ENCODE measurements at places on chromosomes 5 and 9.

DNA sequence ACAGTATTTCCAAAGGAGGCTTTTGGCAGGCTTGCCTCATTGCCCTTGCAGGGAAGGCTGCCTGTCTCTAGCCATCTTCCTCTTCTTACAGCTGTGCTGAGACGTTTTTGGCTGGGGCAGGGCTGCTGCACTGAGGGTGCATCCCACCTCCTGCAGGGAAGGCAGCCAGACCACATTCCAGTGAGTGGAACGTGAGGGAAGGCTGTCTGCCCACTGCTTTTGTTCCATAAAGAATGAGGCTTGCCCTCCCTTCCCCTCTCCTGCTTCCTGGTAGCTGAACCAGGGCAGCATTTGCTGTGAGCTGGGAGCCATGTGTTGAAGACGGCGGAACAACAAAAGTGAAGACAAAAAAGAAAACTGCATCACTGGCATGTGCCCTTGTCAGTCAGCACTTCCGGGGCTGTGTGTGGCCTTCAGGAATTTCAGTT, 16.8 kb downstream of the MGAT1 start:
- no peak for DNase-seq

DNA sequence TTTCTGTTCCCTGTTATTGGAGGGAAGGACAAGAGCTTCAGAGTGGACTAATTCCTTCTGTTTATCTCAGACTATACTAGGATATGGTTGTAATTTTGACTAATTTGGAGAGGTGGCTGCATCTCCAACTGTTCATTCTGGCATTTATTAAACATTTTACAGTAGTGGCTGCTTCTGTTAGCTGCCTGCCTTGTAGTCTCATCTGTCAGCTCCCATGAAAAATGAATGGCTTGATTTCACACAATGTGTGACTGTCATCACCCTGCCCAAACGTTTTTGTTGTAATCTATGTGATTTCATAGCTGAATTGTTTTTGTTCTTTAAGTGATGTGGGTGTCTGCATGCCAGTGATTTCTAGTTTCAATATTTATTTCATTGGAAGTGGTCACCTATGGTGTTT, 459.4 kb upstream of the PTPRD start:
- no peak for DNase-seq

GRCh38 chr9:131754846-131755245, 15.0 kb upstream of the RAPGEF1 start:
- no peak for DNase-seq

- DNase-seq = no peak
These were observed 244.3 kb downstream of the FAM170A start for GRCh38 chr5:119873611-119874010.

DNA sequence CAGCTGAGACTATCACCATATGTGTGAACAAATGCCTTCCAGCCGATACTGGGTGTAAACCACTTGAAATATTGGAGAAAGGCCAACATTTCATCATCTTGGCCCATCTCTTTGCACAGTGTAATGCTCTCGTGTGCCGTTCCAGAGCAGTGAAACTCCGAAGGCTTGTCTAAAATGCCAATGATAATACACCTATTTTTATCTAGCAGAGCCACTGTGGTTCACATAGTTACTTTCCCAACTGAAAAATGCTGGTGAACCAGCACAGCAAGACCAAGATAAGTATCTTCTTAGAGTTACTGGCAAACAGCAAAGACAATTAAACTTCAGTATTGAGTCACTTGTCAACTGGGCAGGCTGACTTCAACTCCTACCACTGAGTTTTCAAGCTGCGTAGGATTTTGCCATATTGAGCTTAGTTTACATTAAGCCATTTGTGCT, 379.9 kb upstream of the ACTBL2 start:
- no peak for DNase-seq

GRCh38 chr5:163447875-163448274, 10.5 kb downstream of the CCNG1 start:
- DNase-seq = no peak

- no peak for DNase-seq
These were observed 68.4 kb downstream of the HSPA4 start for GRCh38 chr5:133120156-133120750.

GRCh38 chr9:7921545-7922197, 122.1 kb upstream of the DMAC1 start:
- DNase-seq = no peak

- DNase-seq = no peak
These were observed 270.9 kb downstream of the CYLC2 start for GRCh38 chr9:103266064-103266463.

- DNase-seq = no peak
These were observed 376.2 kb upstream of the GRAMD2B start for GRCh38 chr5:126046846-126047571.

DNA sequence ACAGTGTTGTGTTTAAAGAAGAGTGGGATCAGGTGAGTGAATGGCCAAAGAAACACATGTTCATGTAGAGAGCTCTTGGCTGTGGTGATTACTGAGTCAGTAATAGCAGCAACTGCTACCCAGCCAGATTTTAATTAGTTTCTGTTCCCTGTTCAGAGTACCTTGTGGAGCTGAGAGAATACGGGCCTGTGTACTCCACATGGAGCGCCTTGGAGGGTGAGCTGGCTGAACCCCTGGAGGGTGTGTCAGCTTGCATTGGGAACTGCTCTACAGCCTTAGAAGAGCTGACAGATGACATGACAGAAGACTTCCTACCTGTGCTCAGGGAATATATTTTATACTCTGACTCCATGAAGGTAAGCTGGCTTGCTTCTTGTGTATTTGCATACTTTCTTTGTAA, 52.3 kb downstream of the SLC46A2 start:
- no peak for DNase-seq

DNA sequence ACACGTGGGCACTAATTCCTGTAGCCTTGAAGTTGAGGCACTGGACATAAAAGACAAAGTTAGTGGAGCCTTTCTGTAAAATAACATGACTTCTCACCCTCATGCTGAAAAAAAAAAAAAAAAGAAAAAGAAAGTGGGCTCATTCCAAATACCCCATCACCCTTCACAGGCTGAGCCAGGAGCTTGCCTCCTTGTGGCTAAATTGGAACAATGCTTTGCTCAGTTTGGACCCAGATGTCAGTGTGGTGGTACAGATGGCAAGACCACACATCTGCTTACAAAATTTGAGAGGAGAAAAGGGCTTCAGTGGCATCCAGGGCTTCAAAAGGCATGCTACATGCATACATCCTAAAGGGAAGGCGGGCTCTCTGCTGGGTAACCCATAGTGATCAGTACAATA, 342.8 kb downstream of the EBF1 start:
- DNase-seq = no peak

DNA sequence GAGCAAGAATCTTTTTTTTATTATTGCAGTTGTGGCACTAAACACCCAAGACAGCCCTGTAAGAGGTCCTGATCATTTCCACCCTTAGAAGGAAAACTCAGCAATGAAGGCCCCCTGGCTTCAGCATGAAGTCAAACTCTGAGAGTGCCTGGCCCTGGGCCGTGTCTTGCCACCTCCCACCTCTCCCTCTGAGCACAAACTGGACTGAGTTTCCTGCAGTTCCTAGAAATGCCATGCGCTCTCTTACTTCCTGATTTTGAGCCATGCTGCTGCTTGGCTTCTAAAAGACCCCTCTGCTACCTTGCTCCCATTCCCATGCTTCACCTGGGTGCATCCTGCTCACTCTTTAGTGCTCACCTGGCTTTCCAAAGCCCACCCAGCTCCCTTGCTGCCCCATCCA, 140.4 kb upstream of the KLF9 start:
- no peak for DNase-seq

DNA sequence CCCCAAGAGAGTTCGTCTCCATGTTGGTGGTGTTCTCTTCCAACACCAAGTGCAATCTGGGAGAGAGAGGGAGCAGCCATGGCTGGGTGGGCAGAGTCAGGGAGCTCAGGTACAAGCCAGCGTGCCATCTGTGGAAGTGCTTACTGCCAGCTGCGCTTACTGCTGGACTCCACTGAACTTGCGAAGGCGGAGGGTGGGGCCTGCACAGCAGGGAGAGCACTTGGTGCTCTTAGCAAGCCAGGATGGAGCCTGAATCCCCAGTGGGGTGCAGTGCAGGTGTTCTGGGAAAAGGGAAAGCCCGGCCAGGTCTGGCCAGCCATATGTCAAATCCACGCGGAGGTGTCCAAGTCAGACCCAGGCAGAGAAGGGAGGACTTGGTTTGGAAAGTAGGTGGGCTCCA, 142.0 kb downstream of the FANCC start:
- DNase-seq = no peak

GRCh38 chr9:121589986-121590385, 61.4 kb upstream of the DAB2IP start:
- no peak for DNase-seq

DNA sequence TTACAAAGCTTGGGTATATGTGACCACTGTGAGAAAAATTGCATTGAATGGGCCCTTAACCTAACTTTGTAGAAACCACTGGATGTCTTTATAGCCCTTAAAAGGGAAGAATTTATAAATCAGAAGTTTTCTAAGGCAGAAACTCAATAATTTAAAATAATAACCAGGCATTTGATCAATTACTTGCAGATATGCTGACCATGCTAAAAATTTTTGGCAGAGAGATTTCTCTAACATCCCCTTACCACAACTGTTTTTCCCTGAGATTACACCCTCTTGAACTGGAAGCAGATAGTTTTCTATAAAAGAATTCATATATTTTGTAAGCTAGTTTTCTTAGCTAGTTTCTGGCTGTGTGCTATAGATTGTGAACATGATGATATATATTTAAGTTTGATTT, 428.3 kb downstream of the KIF4B start:
- no peak for DNase-seq

DNA sequence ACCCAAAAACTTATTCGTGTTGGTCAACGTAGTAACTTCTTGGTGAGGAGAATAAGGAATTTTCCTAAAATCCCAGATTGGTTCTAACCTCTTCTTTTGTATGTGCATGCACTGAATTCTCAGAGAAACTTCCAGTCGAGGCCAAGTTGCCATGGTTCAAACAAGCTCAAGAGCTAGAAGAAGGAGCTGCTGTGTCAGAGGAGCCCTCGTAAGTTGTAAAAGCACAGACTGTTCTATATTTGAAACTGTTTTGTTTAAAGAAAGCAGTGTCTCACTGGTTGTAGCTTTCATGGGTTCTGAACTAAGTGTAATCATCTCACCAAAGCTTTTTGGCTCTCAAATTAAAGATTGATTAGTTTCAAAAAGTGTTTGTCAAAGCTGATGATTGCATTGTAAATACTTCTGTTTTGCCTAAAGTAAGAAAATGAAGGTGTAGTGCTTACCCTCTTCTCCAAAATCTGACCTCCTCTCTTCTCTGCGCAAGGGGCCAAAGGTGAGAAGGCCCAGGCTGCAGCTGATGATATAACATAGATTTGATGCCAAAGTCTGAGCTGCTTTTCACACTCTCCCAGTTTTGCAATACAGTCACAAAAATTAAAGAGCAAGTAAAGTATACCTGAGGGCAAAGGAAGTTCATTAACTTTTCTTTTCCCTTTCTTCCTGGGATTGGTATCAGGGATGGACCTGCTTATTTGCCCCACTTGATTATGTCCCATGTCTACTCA, 210.8 kb downstream of the ADAMTSL1 start:
- DNase-seq = no peak

DNA sequence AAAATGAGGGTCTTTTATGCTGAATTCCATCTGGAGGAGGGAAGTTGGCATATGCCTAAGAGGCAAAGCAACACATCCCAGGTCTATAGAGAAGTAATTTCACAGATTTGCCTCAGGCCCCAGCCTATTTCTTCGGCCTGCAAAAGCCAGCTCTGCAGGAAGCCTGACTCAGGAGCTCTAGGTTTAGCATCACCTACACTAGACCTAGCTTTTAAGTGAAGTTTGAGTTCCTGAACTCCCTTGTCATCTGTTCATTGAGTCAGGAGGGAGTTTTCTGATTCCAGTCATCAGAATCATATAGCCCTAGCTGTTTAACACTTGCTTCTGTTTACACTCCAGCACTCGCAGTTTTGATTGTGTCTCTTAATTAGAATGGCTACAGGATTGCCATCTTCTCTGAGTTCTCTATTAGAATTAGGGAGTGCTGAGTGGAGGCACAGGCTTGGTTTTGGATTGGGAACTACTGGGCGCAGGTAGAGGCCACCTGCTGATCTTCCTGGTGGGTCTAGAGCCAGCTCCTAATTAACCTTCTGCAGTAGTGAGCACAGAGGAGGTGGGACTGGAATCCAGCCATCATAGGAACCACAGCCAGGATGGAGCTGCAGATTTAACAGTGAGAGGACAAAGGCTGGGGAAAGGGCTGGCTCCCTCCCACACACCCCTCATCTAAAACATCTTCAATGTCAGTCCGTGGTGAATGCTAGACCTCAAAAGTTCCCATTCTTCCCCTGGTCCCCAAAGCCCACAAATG, 179.5 kb downstream of the TRIO start:
- no peak for DNase-seq

All from activated CD4-positive, CD25-positive, alpha-beta regulatory T cell treated with anti-CD3 and anti-CD28 coated beads, Interleukin-2, amount 50 U/mL, for 16 hours (primary cell).